Activated CD4-positive, CD25-positive, alpha-beta regulatory T cell treated with anti-CD3 and anti-CD28 coated beads, Interleukin-2, amount 50 U/mL, for 16 hours (primary cell): ENCODE measurements at places on chromosomes 1 and 21.

DNA sequence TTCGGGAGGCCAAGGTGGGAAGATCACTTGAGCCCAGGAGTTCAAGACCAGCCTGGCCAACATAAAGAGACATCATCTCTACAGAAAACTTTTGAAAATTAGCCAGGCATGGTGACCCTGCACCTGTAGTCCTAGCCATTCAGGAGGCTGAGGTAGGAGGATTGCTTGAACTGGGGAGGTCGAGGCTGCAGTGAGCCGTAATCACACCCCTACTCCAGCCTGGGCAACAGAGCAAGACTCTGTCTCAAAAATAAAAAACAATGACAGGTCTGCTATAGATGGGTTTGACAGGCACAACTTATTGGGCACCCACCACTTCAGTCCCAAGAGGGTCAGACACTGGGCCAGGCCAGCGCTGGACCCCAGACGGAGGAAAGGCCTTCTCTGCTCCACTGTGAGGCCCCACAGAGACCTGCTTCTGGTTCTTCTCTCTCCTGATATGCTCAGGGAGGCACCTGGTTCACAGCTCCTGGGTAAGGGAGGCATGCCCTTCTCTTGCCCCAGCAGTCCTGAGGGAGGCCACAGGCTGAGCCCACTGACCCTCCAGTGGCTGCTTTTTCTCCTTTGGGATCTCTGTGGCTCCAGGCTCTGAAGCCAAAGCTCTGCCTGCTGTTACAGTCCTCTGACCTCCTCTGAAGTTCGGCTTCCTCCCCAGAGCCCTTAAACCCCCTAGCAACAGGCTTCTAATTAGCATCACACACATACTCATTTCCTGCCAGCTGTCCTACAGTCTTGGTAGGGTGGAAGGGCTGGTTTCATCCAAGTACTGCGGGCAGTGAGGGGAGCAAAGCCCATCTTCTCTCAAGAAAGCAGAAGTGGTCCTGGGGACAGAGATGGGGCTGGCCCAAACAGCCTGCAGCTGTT lies 14.4 kb downstream of the S100A16 start:
- DNase-seq, result no peak

GRCh38 chr1:36874271-36875060 lies 159.8 kb downstream of the GRIK3 start:
- DNase-seq, result no peak

- no peak for DNase-seq
Measured at GRCh38 chr1:170586321-170587252, 54.6 kb downstream of the GORAB start.

DNA sequence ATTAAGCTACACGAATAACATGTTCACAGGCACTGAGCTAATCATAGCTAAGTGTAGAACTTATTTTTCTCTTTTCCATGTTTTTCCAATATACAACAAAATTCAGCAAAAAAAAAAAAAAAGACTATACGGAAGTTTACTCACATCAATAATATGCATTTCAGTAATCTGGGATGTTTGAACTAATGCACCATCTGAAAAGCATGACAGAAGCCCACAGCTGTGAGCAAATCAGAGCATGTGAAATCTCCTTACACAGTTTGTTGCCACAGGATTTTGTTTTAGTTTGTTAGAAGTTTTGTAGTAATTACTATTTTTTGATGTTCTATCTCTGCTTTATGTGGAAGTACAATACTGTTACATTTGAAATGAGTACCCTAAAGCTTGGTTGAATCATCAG lies 1051.7 kb downstream of the TTLL7 start:
- DNase-seq, result no peak

DNA sequence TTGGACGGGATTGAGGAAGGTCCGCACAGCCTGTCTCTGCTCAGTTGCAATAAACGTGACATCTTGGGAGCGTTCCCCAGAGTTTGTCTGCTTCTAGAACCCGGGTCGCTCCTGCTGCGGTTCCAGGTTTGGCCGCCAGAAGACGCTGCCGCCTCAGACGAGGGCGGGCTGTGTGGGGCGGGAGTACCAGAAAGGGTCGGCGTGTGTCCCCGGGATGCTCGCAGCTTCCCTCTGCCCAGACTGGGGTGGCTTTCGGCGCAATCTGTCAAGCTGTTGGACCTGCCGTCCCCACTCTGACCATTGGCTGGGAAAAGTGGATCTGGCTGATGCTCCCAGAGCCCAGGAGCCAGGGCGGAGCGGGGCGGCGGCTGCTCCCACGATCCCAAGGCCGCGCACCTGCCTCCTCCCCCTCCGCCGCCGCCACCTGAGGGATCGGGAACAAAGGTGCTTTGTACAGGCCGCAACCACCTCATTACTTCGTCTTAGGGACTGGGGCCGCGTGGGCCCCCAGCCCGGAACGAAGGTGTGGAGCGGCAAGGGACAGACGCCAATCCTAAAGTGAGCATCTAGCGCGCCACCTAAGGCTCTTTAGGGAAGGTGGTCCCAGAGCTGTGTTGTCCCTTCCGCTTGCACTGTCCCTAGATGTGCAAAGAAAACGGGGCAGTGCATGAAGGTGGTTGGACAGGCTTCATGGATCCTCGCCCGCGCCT lies 683 bp upstream of the EFNA4 start:
- peak; percentile 45 for DNase-seq

DNA sequence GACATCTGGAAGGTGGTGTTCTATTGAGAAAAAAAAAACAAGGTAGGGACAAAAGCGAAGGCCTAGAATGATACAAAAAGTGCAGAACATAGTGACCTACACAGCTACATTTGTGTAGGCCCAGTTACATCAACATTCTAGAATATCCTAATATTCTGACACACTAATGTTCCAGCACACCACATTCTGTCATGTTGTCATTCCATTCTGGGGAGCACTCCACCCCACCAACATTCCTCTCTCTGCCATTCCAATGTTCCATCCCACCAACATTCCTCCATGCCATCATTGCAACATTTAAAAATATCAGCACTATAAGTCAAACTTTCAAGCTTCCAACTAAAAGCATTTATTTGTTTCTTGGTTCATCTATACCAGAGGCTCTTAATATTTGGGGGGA lies 28.5 kb downstream of the COA7 start:
- DNase-seq, result no peak

- no peak for DNase-seq
Measured at GRCh38 chr1:30083800-30084464, 639.5 kb downstream of the MATN1 start.

DNA sequence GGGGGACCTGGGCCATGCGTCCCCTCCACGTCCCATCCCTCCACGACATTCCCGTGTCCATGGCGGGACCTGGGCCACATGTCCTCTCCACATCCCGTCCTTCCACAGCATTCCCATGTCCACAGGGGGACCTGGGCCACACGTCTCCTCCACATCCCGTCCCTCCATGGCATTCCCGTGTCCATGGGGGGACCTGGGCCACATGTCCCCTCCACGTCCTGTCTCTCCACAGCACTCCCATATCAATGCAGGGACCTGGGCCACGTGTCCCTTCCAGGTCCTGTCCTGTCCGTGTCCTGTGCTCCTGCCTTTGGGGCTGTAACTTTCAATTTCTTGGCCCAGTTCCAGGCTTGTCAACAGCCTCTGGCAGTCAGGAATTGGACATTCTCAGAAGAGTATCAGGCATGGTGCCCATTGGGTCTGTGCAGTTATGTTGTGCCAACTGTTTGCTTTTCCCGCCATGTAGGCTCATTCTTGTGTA lies 47.1 kb downstream of the WNT9A start:
- no peak for DNase-seq

- no peak for DNase-seq
Measured at GRCh38 chr1:76865696-76866286, 1.5 kb upstream of the ST6GALNAC5 start.

GRCh38 chr1:3772715-3773571 lies at the start of gene SMIM1:
Gene SMIM1 (plus strand): TSS chr1:3772749. CDS start chr1:3775374, 2,625 bp downstream.
- no peak for DNase-seq

GRCh38 chr21:35204850-35205541 lies 155.9 kb upstream of the RUNX1 start:
- no peak for DNase-seq

GRCh38 chr1:77060000-77060399 lies 159.2 kb downstream of the PIGK start:
- no peak for DNase-seq

DNA sequence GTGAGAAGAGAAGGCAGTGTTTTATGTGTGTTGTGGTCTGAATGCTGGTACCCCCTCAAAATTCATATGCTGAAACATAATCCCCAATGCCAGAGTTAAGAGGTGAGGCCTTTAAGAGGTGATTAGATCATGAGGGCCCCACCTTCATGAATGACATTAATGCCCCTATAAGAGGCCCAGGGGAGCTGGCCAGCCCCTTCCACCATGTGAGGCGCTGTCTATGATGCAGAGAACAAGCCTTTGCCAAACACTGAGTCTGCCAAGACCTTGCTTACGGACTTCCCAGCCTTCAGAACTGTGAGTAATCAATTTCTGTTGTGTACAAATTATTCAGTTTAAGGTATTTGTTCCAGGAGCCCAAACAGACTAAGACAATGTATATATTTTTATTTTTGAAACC lies 20.2 kb downstream of the CAPZB start:
- no peak for DNase-seq

GRCh38 chr1:118871582-118872171 lies 116.5 kb downstream of the TBX15 start:
- no peak for DNase-seq

- DNase-seq, result no peak
Measured at GRCh38 chr1:119235120-119235519, 94.7 kb upstream of the WARS2 start.

DNA sequence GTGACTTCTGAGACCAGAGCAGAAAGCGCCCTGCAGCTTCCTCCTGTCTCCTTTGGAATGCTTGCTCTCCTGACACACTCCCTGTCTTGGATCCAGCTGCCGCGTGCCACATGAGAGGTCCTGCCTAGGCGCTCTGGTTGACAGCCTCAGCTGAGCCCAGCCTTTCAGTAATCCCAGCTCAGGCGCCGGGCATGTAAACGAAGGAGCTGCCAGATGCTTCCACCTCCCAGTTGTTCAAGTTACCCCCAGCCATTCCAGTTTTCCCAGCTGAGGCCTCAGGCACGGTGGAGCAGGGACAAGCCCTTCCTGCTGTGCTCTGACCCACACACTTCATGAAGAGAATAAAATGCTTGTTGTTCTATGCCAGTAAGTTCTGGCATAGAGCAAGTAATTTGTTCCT lies 14.3 kb upstream of the CD34 start:
- DNase-seq, result no peak

GRCh38 chr1:11333631-11334030 lies 60.6 kb downstream of the UBIAD1 start:
- DNase-seq, result no peak

GRCh38 chr1:156006666-156007376 lies 13.9 kb downstream of the SSR2 start:
- no peak for DNase-seq

DNA sequence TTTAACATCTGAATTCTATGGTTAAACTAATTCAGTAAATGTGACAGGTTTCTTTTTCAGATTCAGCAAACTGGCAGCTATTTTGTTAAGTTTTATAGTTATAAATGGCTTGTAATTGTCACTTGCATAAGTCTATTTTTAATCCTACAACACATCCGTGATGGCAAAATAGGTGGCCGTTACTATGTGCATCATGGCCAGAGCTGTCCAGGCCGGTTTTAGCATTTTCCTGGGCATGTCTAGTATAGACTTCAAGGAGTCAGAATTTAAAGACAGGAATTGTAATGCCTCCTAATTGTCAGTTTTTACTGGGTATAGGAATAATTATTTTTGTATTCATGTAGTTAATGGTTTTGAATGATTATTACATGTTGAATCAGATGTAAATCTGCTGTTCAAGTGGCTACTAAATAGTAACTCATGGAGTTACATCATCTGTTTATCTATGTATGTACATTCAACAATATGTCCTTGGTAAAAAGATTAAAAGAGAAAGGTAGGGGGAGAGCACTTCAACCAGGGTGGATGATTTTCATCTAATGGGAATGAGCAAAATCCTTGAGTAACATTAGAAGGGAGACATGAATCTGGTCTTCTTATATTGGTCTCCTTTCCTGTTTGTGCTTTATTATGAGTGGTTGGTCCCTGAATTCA lies 3.2 kb upstream of the B3GALT2 start:
- no peak for DNase-seq

DNA sequence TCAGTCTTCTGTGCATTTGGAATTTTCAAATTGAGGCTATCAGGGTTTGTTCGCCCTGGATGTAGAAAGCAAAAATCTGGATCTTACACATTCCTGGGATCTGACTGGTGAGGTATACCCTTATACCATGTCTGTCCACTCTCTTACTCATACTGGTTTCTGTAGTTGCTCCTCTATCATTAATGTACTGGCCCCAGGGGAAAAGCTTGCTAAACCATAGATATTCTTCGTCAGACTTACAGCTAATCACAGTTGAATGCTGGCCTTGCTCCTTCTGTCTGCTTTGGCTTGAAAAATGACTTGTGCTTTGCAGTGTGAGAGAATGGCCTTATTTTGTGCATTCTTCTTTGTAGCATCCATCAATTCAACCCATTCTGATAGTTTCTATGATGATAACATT lies 30.5 kb downstream of the TBCE start:
- no peak for DNase-seq

- no peak for DNase-seq
Measured at GRCh38 chr1:178028841-178029481, 59.1 kb upstream of the SEC16B start.

DNA sequence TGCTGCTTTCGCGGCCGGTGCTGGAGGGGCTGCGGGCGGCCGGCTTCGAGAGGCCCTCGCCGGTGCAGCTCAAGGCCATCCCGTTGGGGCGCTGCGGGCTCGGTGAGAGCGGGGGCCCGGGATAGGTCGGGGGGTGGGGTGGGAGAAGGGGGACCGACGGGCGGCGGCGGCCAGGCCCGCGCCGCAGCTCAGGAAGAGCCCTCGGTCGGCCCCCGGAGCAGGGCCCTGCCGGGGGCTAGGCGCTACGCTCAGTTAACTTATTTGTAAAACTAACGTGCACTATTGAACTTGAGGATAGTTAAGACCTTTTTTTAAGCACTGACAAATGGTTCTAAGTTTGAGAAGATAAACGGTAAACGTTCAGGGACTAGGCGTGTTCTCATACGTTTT lies 418 bp downstream of the DDX20 start:
- DNase-seq, result no peak

DNA sequence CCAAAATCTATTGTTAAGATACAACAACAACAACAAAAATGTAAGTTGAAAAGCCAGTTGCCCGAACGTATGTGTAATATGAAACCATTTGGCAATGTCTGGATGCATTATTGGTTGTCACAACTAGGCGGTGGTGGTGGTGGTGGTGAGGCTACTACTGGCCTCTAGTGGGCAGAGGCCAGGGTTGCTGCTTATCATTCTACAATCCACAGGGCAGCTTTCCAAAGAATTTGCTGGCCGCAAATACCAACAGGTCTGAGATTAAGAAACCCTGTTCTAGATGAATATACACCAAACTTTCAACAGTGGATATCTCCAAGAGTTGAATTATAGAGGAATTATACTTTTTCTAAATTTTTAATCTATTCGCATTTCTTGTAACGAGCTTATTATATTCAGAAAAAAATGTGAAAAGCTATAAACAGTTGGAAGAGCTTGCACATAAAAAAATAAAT lies 26.8 kb upstream of the ZNF697 start:
- no peak for DNase-seq

- DNase-seq, result no peak
Measured at GRCh38 chr1:15707239-15707925, 23.3 kb downstream of the PLEKHM2 start.
